Activated CD4-positive, alpha-beta T cell treated with anti-CD3 and anti-CD28 coated beads, Interleukin-2, amount 10 ng/mL, durations not matched to agents 7 days and 5 days (primary cell): ENCODE measurements at places on chromosomes 7 and 10. TPM values are rescaled to one million over a fixed set of nuclear protein-coding genes. Genes with fewer than 3 reads are reported as not detected.

GRCh38 chr7:159195946-159196345 lies 51.3 kb upstream of the VIPR2 start:
- no peaks in the 10 kb centered on the region for H3K27me3 ChIP-seq
- no peak overlapping the region for H3K4me3 ChIP-seq
- peaks cover 4% of the 10 kb centered on the region for H3K36me3 ChIP-seq
- H3K4me1 ChIP-seq, result peaks cover 41% of the 10 kb centered on the region
- H3K27ac ChIP-seq, result peak overlapping the region; percentile 57

DNA sequence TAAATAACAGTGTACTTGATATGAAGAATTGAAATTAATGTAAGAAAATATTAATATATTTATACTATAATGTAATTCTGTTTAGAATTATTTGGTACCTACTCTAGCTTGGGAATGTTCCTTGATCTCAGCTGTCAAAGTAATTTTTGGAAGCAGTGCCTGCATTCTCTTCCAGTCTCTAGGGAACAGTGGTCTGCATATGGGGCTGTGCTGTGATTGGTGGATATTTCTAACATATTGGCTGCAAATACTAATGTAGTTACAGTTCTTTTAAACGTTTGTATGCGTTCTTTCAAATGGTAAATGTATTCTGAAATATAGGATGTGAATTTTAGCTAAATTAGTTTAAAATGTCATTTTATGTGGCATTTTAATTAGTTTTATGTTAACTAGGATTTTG lies 87.2 kb downstream of the PHF14 start:
- H3K4me1 ChIP-seq, result no peaks in the 10 kb centered on the region
- H3K4me3 ChIP-seq, result no peak overlapping the region
- H3K27ac ChIP-seq, result no peak overlapping the region
- DNase-seq, result no peak
- peaks cover 21% of the 10 kb centered on the region for H3K36me3 ChIP-seq
- no peaks in the 10 kb centered on the region for H3K27me3 ChIP-seq

DNA sequence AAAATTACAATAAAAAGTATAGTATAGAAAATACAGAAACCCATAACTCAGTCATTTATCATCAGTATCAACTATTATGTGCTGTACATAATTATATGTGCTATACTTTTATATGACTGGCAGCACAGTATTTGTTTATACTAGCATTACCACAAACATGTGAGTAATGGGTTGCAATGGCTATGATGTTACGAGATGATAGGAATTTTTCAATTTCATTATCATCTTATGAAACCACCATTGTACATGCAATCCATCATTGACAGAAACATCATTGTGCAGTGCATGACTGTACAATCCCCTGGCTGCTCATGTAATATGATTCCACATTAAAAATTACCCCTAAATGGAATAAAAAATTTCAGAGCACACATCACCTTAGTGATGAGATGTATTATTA lies 55.7 kb upstream of the TMEM229A start:
- DNase-seq, result no peak
- H3K27ac ChIP-seq, result no peak overlapping the region
- no peak overlapping the region for H3K4me3 ChIP-seq
- no peaks in the 10 kb centered on the region for H3K36me3 ChIP-seq

The TAS2R41 gene
- 0.29 TPM for total RNA-seq

The ZNF277 gene
- 21.5 TPM for total RNA-seq

The SSC4D gene
- 0.32 TPM for total RNA-seq

GRCh38 chr7:39016609-39017008 lies 38.9 kb downstream of the POU6F2 start:
- DNase-seq, result no peak
- H3K36me3 ChIP-seq, result no peaks in the 10 kb centered on the region
- H3K27me3 ChIP-seq, result no peaks in the 10 kb centered on the region
- H3K4me1 ChIP-seq, result no peaks in the 10 kb centered on the region
- H3K4me3 ChIP-seq, result no peak overlapping the region

The TFEC gene
- total RNA-seq, result 0.17 TPM

DNA sequence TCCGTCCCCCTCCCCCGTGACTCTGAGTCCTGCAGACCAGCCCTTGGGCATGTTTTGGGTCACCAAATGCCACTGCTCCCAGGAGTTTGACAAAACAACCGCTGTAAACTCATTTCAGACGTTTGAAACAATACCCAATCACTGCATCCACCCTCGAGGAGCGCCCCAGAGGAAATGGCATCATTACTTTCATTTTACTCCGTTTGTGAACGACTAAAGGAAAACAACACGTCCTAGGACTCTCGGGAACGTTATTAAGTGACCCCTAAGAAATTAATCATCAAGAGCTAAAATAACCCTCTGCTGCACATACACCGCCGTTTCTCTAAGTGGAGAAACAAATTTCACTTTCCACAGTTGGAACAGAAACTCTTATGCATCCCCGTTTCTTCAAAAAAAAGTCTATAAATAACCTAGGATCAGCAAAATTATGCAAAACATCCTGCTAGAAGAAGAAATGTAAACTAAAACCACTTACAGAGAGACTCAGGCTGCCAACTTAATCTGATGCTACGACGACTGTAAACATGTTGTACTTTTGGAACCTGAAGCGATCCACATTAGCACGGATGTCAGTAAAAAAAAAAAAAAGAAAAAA lies 109.9 kb upstream of the EFCAB10 start:
- H3K4me1 ChIP-seq, result peaks cover 51% of the 10 kb centered on the region
- peaks cover 11% of the 10 kb centered on the region for H3K36me3 ChIP-seq
- H3K27ac ChIP-seq, result peak overlapping the region; percentile 98
- DNase-seq, result peak; percentile 70

The LGI1 gene
- not detected for total RNA-seq

DNA sequence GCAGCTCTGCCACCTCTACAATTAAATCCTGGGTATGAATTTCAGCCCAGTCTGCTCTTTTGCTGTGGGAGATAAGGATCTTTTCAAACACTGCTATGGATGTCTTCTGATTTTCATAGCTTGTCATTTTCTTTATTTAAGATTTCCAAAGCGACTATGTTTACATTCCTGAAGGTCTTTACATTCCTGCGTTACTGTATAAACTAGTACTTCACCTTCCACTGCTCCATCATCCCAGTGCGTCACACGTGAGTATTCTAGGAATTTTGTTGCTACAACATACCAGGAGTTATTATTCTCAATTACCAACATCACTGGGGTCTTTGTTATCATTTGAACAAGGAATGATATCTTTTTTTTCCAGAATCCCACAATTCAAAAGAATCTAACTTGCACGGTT lies 944.7 kb downstream of the SORCS3 start:
- no peaks in the 10 kb centered on the region for H3K36me3 ChIP-seq
- H3K27me3 ChIP-seq, result no peaks in the 10 kb centered on the region
- no peaks in the 10 kb centered on the region for H3K4me1 ChIP-seq

DNA sequence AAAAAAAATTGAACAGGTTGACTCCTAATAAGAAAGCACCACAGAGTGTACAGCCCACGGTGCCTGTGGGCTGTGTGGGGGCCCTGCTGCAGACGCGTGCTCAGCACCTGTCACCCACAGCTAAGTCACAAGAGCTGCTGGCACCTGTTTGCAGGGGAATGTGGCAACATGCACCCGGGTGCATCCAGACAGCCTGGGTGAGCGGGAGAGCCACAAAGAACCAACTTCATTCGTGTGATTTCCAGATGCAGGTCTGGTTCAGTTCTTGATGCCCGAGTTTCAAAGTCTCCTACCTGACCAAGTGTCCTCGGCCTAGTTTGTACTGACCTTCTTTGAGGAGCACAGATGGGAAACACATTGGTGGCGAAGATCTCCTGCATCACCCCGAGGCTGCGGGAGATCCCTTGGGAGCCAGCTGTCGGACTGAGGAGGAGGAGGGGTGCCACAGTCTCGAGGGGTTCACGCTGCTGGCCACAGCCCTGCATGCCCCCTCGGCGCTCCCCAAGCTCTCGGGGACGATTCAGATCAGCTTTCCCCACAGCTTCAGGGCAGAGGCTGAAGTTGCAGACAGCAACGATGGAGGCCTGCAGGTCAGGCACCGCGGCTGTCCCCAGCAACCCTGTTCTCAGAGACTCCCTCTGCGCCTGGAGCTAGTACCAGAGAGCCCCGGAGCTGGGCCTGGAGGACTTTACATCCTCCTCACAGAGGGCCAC lies 35.3 kb downstream of the AMZ1 start:
- no peak overlapping the region for H3K4me3 ChIP-seq
- H3K4me1 ChIP-seq, result peaks cover 26% of the 10 kb centered on the region
- no peak overlapping the region for H3K27ac ChIP-seq

DNA sequence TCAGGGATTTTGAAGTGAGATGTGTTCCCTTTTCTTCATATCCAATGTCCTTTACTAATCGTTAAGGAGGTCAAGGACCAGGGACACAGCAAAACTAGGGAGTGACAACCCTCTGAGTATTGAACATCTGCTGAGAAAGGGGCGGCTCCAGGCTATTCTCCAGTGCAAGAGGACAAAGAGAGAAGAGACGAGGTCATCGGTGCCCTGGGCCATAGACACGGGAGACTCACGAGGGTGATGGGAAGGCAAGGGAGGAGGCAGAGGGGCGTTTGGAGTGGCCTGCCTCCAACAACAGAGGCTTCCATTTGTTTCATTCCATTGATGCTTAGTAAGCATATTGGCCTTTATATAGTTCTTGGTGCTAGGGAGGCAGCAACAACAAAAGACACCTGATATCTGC lies 268.4 kb downstream of the CXCL12 start:
- no peak overlapping the region for H3K27ac ChIP-seq
- H3K27me3 ChIP-seq, result no peaks in the 10 kb centered on the region
- DNase-seq, result no peak
- H3K4me1 ChIP-seq, result no peaks in the 10 kb centered on the region
- H3K4me3 ChIP-seq, result no peak overlapping the region

DNA sequence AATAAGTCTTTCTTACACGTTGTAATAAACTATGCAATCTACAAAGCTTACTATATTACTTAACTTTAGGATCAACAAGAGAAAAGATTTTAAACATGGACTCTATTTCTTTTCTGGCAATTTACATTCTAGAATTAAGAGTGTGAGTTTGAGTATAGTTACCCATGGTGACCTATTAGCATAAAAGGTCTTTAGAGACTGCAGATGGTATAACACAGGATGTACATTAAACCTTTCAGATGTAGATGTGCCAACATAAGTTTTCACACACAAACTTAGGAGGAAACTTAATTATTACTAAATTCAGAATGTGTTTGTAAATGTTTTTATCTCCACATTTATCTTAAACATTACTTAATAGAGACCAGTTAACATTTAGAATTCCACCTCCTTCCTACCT lies 54.1 kb downstream of the KCND2 start:
- no peak overlapping the region for H3K4me3 ChIP-seq
- no peak for DNase-seq
- no peak overlapping the region for H3K27ac ChIP-seq
- no peaks in the 10 kb centered on the region for H3K27me3 ChIP-seq
- H3K36me3 ChIP-seq, result no peaks in the 10 kb centered on the region

The GJD4 gene
- not detected for total RNA-seq

The LRRC18 gene
- not detected for total RNA-seq

The MMP21 gene
- not detected for total RNA-seq

- H3K27me3 ChIP-seq, result no peaks in the 10 kb centered on the region
- no peak for DNase-seq
- H3K4me1 ChIP-seq, result no peaks in the 10 kb centered on the region
- H3K27ac ChIP-seq, result no peak overlapping the region
- H3K36me3 ChIP-seq, result no peaks in the 10 kb centered on the region
Observed at GRCh38 chr7:85890244-85890811, 703.5 kb upstream of the SEMA3D start.

DNA sequence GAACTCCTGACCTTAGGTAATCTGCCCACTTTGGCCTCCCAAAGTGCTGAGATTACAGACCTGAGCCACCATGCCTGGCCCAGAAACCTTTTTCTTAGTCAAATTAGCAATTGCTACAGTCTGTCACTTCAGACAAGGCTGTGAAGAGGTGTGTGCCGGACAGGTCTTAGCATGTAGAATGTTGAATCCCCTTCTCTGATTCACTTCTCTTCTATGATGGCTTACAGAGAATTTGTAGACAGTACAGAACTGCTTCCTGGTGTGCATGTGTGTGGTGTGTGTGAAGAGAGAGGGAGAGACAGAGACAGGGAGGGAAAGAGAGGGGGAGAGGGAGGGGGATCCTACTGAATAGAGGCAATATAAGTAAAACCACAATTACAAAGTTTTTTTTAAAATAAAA lies 150.4 kb downstream of the PARD3 start:
- peaks cover 3% of the 10 kb centered on the region for H3K4me1 ChIP-seq
- peaks cover 5% of the 10 kb centered on the region for H3K27me3 ChIP-seq
- DNase-seq, result no peak
- H3K4me3 ChIP-seq, result no peak overlapping the region
- no peaks in the 10 kb centered on the region for H3K36me3 ChIP-seq

The CHST3 gene
- 0.02 TPM for total RNA-seq

- no peak overlapping the region for H3K27ac ChIP-seq
- no peaks in the 10 kb centered on the region for H3K27me3 ChIP-seq
- DNase-seq, result no peak
- H3K36me3 ChIP-seq, result no peaks in the 10 kb centered on the region
Observed at GRCh38 chr10:76583711-76584161, 1053.9 kb downstream of the KCNMA1 start.

DNA sequence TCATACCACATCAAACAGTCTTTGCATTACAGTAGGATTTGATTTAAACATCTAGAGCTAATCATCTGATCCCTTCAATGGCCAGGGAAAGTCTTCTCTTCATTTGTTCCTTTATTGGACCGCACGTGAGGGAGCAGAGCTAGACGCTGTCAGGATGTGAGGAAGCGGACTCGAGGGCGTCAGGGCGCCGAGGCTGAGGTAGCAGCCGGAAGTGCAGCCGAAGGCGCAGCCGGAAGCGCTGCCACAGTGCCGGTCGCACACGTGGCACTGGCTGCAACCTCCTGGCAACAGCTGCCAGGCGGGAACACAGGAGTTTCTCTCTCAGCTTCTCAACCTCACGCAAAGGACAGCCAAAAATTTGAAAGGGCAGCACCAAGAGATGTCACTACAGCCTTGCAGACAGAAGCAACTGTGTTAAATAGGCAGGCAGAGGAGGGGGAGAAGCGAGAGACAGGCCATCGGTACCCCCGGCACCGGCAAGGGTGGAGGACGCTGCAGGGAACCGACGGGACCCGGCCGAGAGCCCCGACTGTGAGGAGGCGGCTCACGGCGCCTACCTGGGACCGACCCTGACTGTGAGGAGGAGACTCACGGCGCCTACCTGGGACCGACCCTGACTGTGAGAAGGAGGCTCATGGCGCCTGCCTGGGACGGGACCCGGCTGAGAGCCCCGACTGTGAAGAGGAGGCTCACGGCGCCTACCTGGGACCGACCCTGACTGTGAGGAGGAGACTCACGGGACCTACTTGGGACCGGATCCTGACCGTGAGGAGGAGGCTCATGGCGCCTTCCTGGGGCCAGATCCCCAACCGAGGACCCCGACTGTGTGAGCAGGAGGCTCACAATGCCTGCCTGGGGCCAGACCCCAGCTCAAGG lies 32.3 kb downstream of the VIPR2 start:
- peak overlapping the region; percentile 16 for H3K4me3 ChIP-seq
- no peak overlapping the region for H3K27ac ChIP-seq
- H3K4me1 ChIP-seq, result peaks cover 5% of the 10 kb centered on the region

DNA sequence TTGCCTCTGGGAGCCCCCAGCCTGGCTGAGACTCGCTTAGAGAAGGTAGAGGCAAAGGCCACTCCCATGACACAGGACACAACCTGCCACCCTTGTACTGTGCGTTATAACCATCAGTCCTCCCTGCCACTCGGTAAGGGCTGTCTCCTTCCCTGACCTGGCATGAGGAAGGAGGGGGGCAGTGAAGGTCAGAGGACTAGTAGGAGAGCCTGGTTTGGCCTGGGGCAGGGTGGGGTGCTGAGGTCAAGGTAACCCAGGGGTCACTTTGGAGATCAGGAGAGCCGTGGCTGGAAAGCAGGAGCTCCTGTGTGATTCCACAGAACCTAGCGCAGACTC lies 6.9 kb upstream of the TNRC18 start:
- DNase-seq, result no peak
- H3K27me3 ChIP-seq, result peaks cover 60% of the 10 kb centered on the region
- H3K4me3 ChIP-seq, result no peak overlapping the region
- H3K4me1 ChIP-seq, result peaks cover 18% of the 10 kb centered on the region
- H3K36me3 ChIP-seq, result peaks cover 1% of the 10 kb centered on the region
